Frontal cortex (tissue), 4 donors: ENCODE measurements at places on chromosomes 13 and 19.
A peak's percentile ranks its signal among the peaks of the same experiment; 100 is the strongest.

DNA sequence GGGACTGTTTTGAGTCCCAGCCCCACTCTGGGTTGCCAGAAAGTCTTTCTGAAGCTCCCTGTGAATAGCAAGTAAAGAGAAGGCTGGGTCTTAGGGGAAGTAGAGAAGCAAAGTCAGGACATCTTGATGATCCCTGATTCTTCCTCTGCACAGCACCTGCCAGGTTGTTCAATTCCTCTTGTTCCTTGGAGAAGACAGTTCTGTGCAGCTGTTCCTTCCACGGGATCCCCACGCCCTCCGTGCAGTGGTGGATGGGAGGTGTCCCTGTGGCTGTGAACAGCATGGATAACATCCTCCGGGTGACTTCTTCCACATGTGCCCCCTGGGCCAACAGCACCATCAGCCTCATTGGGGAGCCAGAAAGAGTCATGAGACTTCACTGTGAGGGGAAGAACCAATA is 29.1 kb upstream of the IGLON5 start:
- no peak for DNase-seq

- no peak for DNase-seq
Observed at GRCh38 chr13:111865046-111865445, 201.9 kb upstream of the SOX1 start.

- peak; percentile 92 for DNase-seq
Observed at GRCh38 chr19:1825909-1826556, 14.0 kb upstream of the ATP8B3 start.

- DNase-seq = no peak
Observed at GRCh38 chr13:98261165-98261702, 84.2 kb upstream of the RNF113B start.

- no peak for DNase-seq
Observed at GRCh38 chr13:111937777-111938311, 129.1 kb upstream of the SOX1 start.

DNA sequence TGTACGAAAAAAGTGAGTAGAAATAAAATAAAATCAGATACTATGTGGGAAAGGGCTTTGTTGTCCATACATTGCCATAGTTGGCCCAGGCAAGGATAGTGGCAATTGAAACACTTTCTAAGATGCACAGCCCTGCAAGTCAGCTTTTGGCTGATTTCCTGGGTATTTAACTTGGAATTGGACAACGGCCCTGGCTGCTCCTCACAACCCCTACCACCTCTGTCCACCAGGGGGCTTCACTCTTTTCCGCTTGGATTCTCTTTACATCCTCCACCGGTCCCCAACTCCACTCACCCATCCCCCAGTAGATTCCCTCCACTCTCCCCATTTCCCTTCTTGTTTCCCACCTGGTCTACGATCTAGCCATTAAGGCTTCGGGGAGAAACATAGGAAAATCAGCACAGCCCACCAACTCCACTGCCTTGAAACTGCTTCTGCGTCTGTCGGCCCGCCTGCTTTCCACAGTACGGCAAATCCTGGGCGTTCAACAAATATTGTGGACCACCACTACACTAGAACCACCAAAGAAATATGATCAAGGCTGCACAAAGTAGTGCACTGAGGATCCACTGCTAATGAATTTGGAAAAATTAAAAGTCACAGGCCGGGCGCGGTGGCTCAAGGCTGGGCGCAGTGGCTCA is 48.6 kb upstream of the GTF3A start:
- DNase-seq = peak; percentile 62

GRCh38 chr19:29013325-29013724 is 199.6 kb downstream of the UQCRFS1 start:
- DNase-seq = no peak

- no peak for DNase-seq
Observed at GRCh38 chr19:10011974-10012373, 1.3 kb upstream of the RDH8 start.
